ENCODE measurements at places on chromosomes 6 and 20.
A peak's percentile ranks its signal among the peaks of the same experiment; 100 is the strongest.

- no peak for DNase-seq
Observed at GRCh38 chr20:36246401-36246800, 10.1 kb downstream of the AAR2 start.

DNA sequence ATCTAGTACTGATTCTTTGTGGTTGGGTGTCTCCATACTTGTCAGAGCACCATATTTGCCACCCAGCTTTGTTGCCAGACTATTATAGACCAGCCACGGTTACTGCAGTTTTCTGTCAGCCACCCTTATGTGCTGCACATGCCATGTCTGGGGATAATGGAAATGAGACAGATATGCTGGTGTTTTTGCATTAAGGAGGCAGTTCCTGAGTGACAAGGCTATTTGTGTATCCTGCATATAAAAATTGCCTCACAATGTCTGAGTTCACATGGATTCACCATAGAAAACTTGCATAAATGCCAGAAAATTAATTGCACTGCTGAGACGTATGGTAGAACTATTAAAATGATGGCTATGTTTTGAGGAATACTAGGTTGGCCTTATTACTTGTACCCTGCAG, 51.8 kb downstream of the NKAIN2 start:
- no peak for DNase-seq

DNA sequence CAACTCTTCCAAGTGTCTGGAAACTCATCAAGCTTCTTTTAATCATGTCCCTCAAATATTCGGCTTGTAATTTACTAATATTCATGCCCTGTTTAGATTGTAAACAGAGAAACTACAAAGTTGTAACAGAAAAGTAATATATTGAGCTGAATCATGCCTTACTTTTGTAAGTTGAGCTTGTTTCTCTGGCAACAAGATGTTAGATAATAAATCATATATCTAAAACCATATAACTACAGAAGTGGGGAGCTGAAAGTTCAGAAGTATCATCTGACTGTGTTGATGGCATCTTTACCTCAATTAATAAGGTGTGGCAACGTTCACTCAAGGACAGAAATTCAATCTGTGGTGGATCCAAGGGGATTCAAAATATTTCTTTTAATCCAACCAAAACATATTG, 263.9 kb downstream of the PLCB1 start:
- DNase-seq, result no peak

GRCh38 chr20:52800734-52801627, 171.2 kb upstream of the TSHZ2 start:
- DNase-seq, result no peak

- DNase-seq, result peak; percentile 83
Observed at GRCh38 chr6:80523531-80523997, 417.1 kb downstream of the BCKDHB start.

DNA sequence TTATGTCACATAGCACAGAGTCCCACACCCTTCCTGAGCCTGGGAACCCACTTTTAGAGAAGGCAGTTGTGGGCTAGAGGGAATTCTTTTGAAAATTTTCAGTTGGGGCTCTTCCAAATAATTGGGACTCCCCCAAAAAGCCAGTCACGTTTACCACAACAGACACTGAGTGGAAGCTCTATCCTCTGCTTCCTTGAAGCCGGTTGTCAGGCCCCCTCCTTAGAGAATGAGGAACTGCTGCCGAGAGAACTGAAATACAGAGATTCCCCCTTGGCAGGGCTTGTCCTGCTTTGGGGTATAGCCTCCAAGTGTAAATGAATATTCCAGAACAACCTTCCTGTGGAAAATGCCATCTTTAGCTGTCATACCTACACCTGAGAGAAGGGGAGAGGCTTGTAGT, 2.7 kb upstream of the JAG1 start:
- no peak for DNase-seq

DNA sequence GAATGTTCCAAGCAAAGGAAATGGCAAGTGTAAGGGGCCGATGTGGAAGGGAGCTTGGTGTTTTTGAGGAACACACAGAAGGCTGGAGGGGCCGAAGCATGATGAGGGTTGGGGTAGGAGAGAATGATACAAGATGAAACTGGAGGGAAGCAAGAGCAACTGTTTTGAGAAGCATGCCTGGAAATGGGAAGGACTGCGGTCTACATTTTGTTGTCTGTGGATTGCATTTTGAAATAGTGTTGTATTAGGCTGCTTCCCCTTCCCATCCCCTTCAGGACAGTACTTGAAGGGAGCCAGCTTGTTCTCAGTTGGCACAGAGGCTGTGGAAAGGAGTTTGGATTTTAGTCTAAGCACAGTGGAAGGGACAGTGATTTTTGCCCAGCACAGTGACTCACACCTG, 2.2 kb downstream of the TM9SF4 start:
- DNase-seq, result no peak

- no peak for DNase-seq
Observed at GRCh38 chr6:170067181-170067641, 223.7 kb downstream of the DLL1 start.

DNA sequence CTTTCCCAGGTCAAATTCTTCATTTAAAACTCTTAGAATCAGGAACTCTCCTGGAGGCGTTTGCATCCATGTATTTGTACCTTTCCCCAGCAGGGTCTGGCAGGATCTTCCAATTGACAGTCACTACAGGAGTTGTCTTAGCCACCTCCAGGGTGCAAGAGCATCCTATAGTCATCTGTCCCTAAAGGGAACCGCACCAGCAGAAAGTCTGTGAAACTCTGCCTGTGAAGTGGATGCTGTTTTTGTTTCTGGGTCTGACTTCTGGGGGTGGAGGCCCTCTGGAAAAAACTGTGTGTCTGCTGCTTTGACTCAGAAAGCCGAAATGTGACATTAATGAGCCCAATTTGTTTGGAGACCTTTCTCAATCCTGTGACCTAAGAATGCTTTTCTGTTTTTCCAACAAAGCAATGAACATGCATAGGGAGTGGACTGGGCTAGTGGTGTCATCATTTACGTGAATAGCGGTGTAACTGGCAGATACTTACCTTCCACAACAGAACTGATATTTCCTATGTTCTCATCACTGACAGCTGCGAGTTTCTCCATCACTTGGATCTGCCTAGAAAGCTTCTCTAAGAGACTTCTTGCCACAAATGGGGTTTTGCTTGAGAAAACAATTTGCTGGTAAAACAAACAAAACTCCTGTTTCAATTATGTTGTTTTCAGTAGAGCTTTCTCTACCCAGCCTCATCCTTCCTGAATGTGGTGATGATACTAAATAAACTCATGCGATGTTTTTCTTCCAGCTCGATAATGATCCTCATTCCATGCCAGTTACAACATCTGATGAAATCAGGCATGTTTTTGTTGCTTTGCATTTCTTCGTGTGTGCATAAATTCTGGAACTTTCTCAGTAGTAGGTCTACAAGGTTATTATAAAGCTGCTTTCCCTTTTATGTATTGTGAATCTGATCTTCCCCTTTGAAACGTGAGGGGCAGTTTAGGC, 33.3 kb upstream of the ARMH2 start:
- no peak for DNase-seq

DNA sequence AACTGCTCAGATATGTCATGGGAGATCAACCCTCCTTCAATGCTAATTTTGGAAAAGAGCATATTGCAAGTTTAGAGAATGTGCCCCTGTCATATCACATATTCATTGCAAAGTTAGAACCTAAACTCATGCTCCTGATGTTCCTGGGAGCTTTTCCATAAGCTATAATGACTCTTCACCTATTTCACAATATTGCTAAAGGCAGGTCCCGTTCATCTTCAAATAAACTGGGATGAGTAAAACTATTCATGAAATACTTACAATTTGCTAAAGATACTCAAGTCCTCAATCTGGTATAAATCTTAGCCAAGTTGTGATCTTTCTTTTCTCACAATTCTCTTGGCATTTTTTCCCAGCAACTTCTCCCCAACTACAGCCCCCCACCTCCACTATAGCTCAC, 121.7 kb upstream of the TNFAIP3 start:
- DNase-seq, result no peak
